ENCODE measurements at places on chromosomes 5 and 9.

DNA sequence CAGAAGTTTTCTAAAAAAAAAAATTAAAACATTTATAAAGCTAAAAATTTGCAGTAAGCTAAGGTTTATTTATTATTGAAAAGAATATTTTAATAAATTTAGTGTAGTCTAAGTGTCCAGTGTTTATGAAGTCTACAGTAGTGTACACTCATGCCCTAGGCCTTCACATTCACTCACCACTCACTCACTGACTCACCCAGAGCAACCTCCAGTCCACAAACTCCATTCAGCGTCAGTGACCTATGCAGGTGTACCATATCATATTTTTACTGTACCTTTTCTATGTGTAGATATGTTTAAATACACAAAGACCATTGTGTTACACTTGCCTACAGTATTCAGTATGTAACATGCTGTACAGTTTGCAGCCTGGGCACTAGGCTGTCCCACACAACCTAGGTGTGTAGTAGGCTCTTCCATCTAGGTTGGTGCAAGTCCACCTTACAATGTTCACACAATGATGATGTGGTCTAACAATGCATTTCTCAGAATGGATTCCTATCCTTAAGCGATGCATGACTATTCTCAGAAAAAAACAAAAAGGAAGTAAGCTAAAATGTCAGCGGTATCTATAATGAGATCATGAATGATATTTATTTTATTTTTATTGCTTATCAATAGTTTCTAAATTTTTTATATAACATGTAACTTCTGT is 336.7 kb downstream of the AGTPBP1 start:
- DNase-seq = no peak

DNA sequence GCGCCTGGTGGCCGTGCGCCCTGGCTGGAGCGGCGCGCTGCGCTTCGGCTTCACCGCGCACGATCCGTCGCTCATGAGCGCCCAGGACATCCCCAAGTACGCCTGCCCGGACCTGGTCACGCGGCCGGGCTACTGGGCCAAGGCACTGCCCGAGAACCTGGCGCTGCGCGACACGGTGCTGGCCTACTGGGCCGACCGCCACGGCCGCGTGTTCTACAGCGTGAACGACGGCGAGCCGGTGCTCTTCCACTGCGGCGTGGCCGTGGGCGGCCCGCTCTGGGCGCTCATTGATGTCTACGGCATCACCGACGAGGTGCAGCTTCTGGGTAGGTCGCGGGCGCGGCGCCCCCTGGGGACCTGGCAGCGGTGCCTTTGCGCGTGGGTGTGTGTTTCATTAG is 28.9 kb downstream of the NEURL1B start:
- DNase-seq = no peak

- no peak for DNase-seq
Measured at GRCh38 chr5:88669371-88670050, 213.5 kb downstream of the MEF2C start.

GRCh38 chr9:20865347-20865746 is 166.1 kb downstream of the HACD4 start:
- peak; percentile 23 for DNase-seq

- DNase-seq = no peak
Measured at GRCh38 chr5:39526914-39527477, 102.2 kb upstream of the DAB2 start.

DNA sequence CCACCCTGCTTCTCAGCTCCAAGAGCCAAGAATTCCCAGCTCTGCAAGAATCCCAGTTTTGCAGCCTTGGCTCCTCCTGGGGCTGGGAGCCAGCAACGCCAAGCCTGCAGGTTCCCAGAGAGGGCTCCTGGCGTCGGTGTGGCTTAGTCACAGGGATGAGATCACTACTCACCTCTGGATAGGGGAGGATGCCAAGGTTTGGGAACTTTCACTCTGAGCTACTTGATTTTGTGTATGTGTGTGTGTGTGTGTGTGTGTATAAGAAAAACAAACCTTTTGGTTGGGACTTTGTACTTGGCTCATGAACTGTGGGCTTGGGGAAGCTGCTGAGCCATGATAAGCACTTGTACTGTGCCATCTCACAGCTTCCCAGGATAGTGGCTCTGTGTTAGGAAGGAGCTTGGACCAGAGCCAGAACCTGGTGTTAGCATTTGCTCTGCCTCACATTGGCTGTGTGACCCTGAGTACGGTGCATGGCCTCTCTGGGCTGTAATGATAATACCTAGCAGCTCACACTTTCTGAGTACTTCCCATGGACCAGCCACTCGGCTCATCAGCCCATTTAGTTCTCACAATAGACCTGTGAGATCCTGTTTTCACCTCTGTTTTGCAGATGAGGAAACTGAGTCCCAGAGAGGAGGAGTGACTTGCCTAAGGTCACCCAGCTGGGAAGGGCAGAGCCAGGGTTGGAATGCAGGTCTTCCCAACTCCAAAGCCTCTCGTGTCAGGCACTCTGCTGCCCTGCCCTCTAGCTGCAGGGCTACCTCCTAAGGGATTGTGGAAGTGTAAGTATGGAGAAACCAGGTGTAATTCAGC is 41.4 kb upstream of the DAB2IP start:
- peak; percentile 65 for DNase-seq

- no peak for DNase-seq
Measured at GRCh38 chr9:116493183-116493860, 193.8 kb upstream of the TRIM32 start.

DNA sequence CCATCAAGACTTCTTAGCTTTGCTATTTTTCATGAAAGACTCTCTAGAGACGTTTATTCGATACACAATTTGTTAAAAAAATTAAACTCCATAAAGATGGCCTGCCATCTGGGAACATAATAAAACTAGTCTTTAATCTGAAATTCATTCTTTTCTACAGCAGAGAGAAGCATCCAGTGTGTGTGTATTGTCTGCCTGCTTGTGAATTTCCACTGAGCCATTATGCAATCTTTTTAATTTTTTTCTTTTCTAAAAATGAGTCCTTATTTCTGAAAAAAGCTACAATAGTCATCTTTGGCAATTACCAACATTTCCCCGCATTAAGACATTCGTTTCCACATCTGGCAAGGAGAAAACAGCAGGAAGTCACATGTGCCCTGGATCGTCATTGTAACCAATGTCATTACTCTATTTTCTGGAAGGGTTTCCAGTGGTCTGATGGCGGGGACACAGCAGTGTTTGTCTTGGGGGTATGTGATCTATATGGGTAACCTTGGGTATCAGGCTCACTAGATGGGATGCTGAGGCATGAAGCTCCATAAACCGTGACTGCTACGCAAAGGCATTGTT is 263.1 kb downstream of the MSX2 start:
- DNase-seq = no peak

GRCh38 chr9:22005702-22006606 is 3.2 kb downstream of the CDKN2B start:
- DNase-seq = no peak

DNA sequence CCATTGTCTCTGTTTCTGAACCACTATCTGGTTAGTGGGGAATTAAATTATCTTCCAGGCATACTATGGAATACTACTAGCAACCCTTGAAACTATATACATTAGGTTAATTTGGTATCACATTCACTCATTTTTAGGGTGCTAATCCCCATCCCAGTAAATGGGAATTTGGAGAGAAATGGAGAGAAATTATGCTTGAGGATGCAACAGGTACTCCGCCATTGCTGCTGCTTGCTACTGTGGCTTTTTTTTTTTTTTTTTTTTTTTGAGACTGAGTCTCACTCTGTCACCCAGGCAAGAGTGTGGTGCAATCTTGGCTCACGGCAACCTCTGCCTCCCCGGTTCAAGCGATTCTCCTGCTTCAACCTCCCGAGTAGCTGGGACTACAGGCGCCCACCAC is 66.1 kb downstream of the AK8 start:
- no peak for DNase-seq

- peak; percentile 15 for DNase-seq
Measured at GRCh38 chr5:83049370-83049885, 27.8 kb downstream of the TMEM167A start.

GRCh38 chr5:9126490-9126889 is 419.4 kb downstream of the SEMA5A start:
- no peak for DNase-seq

- no peak for DNase-seq
Measured at GRCh38 chr5:71695071-71695470, 24.0 kb upstream of the CARTPT start.

- DNase-seq = no peak
Measured at GRCh38 chr9:137194909-137195308, 5.6 kb downstream of the TPRN start.

GRCh38 chr9:72695365-72695764 is 174.0 kb downstream of the TMC1 start:
- no peak for DNase-seq

DNA sequence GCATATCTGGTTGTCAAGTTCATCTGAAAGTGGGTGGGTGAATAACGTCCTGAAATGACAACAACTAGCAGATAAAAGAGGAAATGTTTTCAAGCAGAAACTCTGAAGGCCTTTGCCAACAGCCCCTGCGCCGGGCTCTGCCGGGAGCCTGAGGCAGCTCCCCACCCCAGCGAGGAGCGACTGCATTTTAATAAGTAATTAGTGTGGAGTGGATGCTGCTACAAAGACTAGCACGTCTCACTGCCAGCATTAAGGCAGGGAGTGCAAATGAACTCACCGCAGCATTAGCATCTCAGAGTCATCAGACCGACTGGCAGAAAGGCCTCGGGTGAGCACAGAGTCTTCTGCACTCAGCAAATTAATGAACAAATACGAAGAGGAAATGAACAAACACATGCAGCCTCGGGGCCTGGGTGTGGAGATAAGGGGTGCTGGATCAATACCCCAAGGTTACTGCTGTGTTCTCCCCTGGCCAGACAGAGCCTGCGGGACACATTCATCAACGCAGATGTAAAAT is 63.8 kb downstream of the VAV2 start:
- no peak for DNase-seq

DNA sequence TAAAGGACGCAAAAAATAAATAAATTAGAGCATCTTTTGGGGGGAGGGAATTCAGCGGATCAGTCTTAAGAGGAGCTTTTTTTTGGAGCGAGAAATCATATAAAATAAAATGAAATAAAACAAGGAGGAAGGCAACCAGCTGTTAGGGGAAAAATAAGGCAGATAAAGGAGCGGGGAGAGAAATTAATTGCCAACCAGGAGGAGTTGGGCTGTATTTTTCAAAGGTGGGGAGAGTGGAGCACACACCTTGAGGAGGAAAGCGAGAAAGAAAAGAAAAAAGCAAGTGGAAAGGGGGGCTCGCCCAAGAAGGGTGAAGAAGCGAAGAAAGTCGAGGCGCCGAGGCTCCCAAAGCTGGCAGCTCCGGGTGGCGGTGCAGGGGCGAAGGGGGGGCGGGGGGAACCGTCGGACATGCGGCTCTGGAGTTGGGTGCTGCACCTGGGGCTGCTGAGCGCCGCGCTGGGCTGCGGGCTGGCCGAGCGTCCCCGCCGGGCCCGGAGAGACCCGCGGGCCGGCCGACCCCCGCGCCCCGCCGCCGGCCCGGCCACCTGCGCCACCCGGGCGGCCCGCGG is at the start of gene PAPPA:
Gene PAPPA, plus strand, starts transcription at position 27 of the 569 bp plus-strand sequence. Its CDS starts 382 bp downstream, at position 409.
- DNase-seq = no peak

- DNase-seq = no peak
Measured at GRCh38 chr9:128735373-128735772, 11.4 kb upstream of the ZDHHC12 start.

- DNase-seq = no peak
Measured at GRCh38 chr5:3258050-3258449, 337.6 kb upstream of the IRX1 start.

- DNase-seq = peak; percentile 62
Measured at GRCh38 chr9:109011231-109011671, 2.0 kb downstream of the CTNNAL1 start.
